ENCODE measurements at places on chromosomes 7 and 10.

GRCh38 chr7:28383975-28384374 lies 28.3 kb upstream of the CREB5 start:
- DNase-seq, result no peak

- no peak for DNase-seq
Observed at GRCh38 chr10:5449227-5449626, 36.9 kb downstream of the NET1 start.

- DNase-seq, result no peak
Observed at GRCh38 chr10:107342711-107343110, 178.2 kb upstream of the SORCS1 start.

GRCh38 chr10:113096128-113096996 lies 146.3 kb downstream of the TCF7L2 start:
- DNase-seq, result no peak

DNA sequence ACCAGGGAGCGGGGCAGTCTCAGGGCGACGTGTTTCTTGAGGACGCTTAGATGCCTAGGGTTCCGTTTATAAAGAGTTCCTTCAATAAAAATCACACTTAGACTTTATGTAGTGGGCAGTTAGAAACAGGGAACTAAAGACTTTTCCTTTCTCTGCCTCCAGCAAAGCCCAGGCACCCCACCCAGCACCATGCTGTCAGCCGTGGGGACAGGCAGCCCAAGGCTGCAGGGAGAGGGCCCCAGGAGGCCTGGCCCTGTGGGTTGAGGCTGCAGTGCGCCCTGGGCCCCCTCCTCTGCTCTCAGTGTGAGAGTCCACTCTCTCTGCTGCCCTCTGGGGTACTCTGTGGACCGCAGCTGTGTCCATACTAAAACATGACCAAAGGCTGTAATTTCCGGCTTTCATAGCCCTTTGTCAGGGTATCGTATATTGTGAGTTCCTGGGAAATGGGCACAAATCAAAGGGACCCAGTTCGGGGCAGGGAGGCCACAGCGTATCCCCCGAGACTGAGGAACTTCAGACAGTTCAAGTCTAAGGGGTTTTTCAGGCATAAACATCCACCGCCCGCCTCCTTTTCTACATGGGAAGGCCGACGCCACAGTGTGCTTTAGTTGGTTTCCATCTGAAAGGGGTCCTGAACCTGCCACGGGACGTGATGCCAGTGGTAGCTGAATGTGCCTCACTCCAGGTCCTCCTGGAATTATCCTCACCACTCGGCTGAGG lies 59.7 kb downstream of the DNAJB6 start:
- no peak for DNase-seq

DNA sequence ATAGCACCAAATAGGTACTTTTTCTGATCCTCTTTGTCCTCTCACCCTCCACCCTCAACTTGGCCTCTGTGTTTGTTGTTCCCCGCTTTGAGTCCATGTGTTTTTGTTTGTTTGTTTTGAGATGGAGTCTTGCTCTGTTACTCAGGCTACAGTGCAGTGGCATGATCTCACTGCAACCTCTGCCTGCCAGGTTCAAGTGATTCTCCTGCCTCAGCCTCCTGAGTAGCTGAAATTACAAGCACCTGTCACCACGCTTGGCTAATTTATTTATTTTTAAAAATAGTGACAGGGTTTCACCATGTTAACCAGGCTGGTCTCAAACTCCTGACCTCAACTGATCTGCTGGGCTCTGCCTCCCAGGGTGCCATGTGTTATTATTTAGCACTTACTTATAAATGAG lies 5.3 kb downstream of the ZNF273 start:
- DNase-seq, result no peak

DNA sequence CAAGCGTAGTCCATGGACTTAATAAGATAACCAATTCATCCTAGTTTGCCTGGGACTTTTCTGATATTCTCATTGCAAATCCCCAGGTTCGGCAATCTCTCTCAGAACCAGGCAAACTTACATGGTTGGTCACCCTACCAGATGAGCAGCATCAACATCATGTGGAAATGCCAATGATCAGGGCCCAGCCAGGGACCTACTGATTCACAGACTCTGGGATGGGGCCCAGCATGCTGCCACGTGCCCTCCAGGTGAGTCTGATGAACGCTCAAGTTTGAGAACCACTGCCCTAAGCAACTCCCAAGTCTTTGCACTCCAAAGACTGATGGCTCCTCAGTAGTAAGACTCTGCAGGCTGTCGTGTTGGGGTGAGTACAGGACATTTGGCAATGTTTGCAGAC lies 2.7 kb downstream of the LAMB4 start:
- no peak for DNase-seq
